ENCODE measurements at places on chromosomes 2 and 18.

GRCh38 chr2:179170901-179171300, 93.7 kb downstream of the SESTD1 start:
- DNase-seq = no peak

GRCh38 chr2:200604571-200605255, 18.9 kb downstream of the AOX1 start:
- no peak for DNase-seq

- DNase-seq = no peak
Measured at GRCh38 chr2:36952748-36953197, 13.6 kb downstream of the STRN start.

DNA sequence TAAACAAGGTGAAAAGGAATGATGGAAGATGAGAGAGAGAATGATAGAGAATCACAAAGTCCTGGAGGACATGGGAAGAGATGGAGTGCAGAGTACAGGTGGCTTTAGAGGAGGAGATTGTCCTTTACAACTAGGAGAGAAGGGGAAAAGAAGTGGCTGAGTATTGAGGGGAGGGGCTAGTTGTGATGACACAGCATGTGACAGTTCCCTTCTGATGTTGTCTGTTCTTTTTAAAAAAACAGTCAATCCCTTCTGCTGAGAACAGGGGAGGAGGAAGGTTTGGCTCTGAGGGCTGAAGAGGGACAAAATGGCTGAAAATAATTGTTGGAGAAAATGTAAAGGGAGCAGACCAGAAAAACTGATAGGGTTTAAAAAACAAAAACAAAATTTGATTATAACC, 44.0 kb downstream of the STEAP3 start:
- DNase-seq = no peak

GRCh38 chr18:22013993-22014392, 155.4 kb upstream of the GATA6 start:
- DNase-seq = no peak

- DNase-seq = no peak
Measured at GRCh38 chr18:25262920-25263319, 89.0 kb downstream of the ZNF521 start.

- DNase-seq = no peak
Measured at GRCh38 chr2:134590679-134591078, 128.1 kb downstream of the TMEM163 start.

DNA sequence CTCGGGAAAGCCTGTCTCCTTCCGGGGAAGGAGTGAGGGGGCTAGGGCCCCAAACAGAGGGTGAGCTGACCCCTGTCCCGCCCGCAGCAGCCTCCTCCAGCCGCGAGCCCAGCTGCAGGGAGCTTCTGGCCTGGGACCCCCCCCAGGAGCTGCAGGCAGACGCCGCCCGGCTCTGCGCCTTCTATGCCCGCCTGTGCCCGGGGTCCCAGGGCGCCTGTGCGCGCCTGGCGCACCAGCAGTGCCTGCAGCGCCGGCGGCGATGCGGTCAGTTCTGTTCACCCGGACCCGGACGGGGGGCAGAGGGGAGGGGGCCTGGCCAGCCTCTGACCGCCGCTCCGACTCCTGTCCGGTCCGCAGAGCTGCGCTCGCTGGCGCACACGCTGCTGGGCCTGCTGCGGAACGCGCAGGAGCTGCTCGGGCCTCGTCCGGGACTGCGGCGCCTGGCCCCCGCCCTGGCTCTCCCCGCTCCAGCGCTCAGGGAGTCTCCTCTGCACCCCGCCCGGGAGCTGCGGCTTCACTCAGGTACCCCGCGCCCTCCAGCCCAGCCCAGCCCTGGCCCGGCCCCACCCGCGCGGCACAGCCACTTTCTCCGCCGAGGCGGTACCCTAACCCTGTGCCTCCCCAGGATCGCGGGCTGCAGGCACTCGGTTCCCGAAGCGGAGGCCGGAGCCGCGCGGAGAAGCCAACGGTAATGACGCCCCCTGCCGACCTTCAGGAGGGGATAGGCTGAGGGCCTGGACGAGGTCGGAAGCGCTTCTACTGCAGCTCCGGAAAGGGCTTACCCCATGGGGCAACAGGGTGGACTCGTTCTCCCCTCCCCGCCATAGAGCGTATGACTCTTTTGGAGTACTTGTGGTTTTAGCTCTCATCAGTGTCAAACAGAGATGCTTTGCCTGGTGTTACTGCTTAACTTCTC, 2.0 kb upstream of the CHRND start:
- DNase-seq = no peak

- no peak for DNase-seq
Measured at GRCh38 chr18:48629730-48630324, 91.0 kb downstream of the CTIF start.

DNA sequence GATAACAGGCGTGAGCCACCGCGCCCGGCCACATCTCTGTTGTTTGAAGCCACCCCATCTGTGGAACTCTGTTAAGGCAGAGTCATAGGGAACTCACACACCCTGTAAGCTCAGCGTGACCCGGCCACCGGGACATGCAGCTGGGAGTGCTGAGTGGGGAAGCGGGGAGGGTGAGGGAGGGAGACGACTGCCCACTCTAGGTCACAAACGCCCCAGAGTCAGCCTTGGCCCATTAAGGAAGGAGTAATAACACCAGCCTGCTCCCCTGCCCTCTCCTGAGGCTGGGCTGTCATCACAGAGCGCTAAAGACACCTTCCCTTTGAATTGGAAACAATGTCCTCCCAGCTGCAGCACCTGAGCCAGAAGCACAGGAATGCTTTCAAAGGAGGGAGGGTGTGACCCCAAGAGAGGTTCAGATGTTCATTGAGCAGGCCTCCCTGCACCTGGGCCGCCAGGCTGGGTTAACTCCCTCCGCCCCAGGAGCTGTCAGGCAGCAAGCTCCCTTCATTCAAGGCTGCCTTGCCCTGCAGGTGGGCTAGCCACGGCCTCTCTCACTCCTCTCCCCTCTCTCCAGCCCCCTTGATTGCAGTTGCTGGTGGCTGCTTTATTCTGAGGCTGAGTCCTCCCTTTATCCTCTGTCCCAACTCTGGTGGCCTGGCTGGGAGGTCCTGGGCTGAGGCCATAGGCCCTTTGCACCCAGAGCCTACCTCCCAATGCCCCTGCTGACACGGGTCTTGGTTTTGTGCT, 77.2 kb upstream of the HPCAL1 start:
- peak; percentile 23 for DNase-seq

DNA sequence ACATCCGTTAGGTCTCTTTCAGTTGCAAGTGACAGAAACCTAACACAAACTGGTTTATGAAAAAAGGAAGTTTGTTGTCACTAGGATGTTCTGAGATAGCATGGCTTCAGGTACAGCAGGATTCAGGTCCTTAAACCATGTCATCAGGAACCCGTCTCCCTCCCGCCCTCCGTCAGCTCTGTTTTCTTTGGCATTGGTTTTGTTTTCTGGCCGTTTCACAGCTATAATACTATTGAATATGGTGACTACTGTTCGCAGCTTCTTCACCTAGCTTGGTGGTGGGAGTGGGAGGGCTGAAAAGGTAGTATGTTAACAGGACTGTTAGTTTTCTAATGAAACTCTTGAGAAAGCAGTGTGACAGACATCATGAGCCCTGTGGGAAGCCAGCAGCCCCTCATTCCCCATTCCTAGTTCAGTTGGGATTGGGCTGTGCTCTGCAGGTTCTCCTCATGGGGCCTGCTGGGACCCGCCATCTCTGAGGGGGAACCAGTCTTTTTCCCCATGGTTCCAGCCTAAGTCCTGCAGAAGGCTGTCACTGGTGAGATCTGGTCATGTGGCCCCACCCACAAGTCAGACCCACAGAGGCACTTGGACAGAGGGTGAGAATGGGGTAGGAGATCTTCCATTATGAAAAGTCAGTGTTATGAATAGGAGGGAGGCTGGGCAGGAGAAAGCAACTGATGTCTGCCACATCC, 12.1 kb downstream of the PTMA start:
- no peak for DNase-seq

DNA sequence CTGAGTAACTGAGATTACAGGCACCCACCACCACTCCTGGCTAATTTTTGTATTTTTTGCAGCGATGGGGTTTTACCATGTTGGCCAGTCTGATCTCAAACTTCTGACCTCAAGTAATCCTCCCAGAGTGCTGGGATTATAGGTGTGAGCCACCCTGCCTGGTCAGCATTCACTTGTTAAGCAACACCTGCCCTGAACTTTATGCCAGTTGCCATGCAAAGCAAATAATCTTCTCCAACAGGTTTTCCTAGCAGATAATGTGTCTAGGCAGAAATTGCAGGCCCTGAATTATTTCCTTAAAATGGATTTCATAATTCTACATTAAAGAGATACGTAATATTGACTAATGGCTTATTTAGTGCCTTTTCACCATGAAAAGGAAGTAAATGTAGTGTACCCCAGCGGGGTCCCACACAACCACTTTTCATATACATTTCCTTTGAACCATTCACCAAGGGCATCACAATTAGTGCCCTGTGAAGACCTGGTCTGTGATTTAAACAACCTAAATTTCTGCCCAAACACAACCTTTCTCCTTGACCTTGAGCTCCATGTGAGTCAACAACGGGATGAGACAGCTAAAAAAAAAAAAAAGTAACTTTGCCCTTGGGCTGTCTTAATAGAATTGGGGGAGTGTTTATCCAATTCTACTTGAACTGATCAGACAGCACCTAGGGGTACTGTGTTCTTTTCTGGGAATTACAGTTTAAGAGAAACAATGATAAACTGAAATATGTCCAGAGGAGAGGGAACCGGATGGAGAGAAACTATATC, 41.6 kb downstream of the EEF1B2 start:
- no peak for DNase-seq

DNA sequence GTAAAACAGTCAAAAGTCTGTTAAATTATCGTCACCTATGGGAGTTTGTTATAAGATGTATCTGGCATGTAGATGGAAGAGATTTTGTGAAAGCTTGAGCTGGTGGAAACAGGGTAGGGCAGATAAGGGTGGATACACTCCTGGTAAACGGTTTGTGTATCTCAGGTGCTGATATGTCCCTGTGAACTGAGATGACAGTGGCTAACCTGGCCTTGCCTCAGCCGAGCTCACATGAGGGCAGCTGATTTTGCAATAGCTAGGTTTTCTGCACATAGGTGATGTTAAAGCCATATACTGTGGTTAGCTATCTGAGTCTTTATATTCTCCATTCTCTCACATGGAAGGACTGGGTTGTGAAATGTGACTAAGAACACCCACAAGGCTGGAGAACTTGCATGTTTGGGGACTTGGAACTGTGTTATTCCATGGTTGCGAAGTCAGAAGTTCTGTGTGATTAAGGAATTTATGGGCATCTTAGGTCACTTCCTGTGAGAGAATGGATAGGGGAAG, 205.1 kb downstream of the TPGS2 start:
- no peak for DNase-seq

- no peak for DNase-seq
Measured at GRCh38 chr18:50105027-50105426, 89.9 kb downstream of the MYO5B start.

GRCh38 chr2:109365131-109365530, 236.1 kb downstream of the SH3RF3 start:
- no peak for DNase-seq

DNA sequence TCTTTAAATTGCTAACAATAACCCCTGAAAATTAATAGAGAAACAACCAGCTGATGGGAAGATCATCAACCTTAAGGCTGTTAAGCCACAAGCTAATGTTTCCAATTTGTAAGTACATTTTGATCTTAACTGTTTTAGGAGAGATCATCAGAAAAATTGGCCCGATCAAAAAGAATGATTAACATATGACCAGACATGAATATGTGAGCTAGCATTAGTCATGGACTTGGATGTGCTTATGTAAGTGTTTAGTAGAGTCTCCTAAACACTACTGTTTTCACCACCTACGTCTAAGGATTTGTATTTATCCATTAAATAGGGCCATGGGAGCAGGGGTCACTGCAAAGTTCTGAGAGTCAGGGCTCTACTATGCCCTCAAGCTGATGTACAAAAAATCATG, 4.3 kb downstream of the LMAN1 start:
- no peak for DNase-seq

- no peak for DNase-seq
Measured at GRCh38 chr2:120503793-120504571, 158.0 kb downstream of the INHBB start.

DNA sequence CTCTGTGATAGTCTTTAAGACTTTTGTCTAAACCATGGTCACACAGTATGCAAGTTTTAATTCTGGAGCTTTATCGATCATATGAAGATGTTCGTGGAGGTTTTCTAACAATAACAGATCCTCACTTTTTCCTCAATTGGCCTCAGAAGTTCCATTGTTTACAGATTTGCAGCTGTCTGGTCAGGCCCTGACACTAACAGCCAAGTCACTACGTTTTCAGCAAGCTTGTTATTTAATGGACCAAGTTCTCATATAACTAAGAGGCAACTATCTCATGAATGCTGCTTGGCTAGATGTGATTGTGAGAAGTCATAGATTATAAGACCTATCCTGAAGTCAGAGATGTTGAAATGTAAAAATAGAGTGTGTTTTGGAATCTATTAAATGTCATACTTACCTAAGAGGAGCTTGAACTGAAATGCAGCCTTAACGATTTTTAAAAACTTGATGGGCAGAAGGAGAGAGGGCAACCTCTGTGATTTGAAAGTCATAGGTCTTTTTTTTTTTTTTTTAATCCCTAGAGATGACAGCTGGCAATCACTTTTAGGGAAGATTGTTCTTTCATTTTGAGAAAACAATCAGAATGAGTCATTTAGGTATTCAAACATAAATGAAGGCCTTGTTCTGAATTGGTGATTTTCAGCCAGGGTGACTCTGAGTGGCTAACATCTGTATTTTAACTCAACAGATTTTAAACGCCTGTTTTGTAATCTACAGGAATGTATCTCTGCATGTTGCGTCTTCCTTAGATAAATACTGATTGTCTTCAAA, 48.4 kb upstream of the NEMP2 start:
- no peak for DNase-seq

- no peak for DNase-seq
Measured at GRCh38 chr2:18752667-18753422, 163.5 kb upstream of the NT5C1B start.

GRCh38 chr2:219991116-219991515, 363.7 kb downstream of the SLC4A3 start:
- no peak for DNase-seq

DNA sequence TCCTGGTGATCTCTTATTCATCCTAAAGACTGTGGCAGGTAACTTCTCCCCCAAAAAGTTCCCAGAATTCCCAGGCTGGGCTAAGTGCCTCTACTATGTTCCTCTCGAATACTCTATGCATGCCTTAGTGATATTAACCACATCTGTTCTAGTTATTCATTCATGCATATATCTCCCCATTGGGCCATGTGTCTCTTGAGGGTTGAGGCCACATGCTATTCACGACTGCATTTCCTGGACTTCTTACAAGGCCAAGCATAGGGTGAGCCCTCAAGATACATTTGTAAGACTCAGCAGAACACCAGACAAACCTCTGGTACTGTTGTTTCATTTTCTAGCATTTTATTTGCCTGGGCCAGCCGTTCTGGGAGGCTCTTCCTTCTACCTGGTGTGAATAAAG, 117.0 kb downstream of the EN1 start:
- no peak for DNase-seq

GRCh38 chr2:211836409-211836808, 702.2 kb downstream of the ERBB4 start:
- no peak for DNase-seq
